ENCODE measurements at places on chromosomes 13 and 19.

DNA sequence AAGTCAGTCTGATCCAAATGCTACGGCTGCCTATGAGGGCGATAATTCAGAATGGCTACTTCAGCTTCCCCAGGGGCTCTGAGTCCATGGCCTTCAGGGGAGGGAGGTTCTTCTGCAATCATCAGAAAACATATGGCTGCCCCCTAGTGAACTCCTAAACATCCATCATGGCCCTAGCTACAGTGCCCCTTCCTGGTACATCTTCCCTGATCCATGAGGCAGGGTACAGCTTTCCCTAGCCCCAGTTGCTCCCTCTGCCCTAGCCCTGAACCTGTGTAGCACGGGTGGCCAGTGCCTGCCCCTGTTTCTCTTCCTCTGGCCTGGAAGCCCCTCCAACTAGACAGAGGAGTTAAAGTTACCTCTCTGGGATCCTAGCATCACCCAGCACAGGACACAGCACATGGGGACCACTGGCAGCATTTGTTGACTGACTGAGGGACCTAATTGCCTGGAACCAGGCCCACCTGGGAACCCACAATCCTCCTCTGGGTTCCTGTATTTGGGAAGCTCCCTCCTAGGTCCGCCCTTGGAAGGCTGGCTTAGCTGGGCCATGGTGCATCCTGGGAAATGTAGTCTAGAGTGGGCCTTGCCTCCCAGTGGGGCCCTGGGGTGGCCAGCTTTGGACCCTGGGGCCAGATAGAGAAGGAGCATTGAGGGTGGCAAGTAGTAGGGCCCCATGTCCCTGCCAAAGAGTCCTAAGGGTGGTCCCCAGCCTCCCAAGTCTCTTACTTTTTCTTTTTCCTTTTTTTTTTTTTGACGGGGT lies 17.7 kb upstream of the SEMA6B start:
- no peak for DNase-seq

- DNase-seq, result no peak
These were observed 28.1 kb downstream of the RANBP3 start for GRCh38 chr19:5949792-5950305.

DNA sequence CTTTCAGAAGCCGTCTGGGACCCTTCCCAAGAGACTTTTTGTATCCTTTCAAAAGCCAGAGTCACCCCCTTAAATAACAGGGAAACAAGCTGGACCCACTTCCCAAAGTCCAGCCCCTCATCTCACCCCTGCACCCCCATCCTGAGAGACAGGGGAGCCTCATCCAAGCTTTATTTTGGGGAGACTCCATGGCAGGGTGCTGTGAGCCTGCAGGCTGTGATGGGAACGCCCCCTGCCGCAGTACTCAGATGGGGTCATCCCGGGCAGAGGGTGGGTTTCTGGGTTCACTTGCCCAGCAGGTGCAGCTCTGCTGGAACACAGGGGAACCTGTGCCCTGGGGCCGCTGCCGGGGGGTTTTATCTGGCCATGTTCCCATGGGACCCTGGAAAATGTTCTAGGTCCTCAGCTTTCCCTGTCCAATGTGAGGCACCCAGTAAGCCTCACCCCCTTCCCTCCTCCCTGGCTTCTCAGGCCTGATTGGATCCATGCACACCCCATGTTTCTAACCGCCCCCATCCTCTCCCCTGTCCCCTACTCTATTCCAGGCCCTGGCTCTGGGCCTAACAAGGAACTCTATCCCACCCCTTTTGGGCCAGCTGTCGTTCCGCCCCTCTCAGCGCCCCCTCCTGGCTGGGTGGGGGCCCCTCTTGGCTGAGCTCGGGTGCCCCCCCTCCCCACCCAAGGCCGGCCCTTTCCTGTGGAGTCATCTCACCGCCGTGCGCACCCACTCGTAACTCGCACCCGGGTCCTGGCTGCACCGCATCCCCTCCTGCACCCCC lies 1.0 kb downstream of the HIF3A start:
- no peak for DNase-seq

DNA sequence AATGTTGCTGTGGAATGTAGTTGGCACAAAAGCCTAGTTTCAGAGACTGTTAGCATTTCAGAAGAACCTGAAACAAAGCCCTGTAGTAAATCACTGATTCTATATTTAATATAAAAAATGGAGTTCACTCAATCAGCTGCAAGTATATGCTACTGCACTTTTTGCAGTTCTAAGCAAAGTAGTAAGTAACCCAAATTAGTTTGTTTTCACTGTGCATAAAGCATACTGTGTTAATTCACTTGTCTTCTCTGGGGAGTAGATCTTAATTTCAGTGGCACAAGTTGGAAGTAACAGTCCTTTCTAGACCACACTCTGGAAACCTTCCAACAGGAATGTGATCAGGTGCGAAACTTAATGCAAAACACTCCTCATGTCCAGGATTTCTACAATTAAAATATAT lies 139.3 kb downstream of the DACH1 start:
- no peak for DNase-seq

DNA sequence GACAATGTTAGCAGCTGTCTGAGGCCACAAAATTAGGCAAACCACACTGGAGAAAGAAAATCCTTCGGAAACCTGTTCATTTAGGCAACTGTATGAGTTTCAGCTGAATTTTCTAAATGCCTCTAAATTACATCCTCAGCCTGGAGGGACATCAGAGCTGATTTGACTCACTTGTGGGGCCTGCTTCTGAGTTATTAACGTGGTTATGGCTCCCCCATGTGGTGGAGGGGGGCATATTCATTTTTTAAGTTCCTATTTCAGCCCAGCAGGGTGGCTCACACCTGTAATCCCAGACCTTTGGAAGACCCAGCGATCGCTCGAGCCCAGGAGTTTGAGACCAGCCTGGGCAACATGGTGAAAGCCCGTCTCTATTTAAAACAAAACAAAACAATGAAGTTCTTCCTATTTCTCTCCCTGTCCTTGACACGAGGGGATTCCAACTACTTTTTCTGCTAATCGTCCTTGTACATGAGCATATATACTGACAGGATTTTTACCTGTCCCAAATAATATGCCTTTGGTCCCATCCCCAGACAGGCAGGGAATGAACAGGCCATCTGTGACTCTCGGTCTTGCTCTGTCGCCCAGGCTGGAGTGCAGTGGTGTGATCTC lies 31.5 kb upstream of the HIF3A start:
- no peak for DNase-seq

DNA sequence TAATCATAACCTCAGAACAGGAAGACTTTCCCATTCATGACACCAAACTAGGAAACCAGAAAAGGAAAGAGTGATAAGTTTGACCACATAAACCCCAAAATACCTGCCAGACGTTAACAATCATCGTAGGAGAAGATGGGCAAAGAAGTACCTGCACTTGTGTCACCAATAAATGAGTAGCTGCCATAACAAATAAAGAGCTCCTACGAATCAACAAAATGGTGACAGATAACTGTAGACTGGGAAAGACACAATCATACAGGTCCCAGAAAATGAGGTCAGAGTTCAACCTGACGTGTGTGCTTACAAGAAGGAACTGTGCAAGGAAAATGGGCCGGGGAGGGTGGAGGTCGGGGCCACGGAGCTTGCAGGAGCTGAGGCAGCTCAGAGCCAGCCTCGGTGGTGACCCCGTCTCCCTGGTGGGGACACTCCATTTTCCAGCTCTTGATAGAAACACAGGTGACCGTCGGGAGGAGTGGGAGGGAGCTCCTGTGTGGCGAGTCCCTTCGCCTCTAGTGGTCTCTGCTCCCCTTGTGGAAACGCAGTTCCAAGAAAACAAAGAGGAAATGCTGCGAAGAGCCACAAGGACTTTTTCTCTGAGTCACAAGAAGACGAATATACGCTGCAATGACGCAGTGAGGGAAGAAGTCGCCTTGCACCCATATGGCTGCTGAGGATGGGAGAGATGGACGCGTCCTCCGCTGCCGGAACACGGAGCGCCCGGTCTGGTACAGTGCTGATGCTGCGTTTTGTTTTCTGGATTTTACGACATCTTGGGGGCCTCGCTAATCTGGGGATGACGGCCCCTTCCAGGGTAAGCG lies 9.5 kb downstream of the PIP5K1C start:
- no peak for DNase-seq

DNA sequence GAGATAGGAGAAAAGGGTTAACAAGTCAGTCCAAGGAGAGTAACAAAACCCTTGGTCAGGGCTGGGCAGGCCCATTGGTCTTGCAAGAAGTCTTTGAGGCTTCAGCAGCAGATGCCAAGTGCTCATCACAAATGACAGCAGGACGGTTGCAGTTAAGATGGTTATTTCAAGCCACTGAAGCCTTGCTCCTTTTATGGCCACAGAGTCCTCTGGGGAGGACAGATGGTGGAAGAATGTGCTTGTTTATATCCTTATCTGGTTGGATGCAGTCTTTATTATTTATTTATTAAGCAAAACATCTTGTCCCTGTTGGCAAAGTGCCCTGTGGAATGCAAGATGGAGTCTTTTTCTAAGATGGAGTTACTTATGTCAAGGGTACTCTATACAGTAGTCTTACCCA lies 19.2 kb upstream of the ZNF331 start:
- no peak for DNase-seq

DNA sequence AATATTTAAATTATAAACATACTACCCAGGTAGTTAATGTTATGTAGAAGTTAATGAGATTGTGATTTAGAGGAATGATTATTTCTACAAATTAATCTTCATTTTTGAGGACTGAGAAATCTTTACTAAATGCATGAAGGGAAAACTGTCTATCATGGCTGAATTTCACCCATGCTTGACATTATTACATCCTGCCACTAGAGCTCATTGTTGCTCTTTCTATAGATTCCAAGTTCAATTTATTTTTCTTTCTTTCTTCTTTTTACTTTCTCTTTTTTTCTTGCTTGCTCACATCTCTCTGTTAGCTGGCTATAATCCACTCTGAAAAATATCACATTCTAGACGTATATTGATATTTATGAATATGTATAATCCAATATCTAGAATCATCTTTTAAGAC lies 505.0 kb upstream of the KLHL1 start:
- DNase-seq, result no peak

- DNase-seq, result no peak
These were observed 13.1 kb downstream of the NAXD start for GRCh38 chr13:110628477-110628793.

DNA sequence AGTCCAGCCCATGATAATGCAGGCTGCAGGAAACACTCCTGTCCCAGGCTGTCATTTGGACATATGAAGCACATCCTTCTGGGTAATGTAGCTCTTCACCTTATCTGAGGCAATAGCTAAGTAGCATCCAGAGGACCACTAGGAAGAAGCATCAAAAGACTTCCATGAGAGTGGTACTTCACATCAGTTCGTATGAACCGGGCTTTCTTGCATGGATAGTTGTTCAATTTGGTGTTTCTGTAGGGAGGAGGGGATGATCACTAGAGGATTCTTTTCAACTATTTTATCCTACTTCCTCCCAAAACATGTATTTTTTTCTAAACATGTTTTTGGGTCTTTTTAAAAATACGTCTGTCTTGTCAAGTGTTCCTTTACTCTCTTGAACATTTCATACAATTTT lies 12.9 kb downstream of the ZNF302 start:
- no peak for DNase-seq

GRCh38 chr13:23725922-23726321 lies 155.7 kb downstream of the TNFRSF19 start:
- DNase-seq, result no peak

- DNase-seq, result no peak
These were observed 12.4 kb downstream of the SLC35E1 start for GRCh38 chr19:16559780-16560276.

GRCh38 chr13:35347679-35348205 lies 128.7 kb downstream of the MAB21L1 start:
- no peak for DNase-seq

- DNase-seq, result no peak
These were observed 45.7 kb downstream of the ZC3H13 start for GRCh38 chr13:46006688-46007452.

DNA sequence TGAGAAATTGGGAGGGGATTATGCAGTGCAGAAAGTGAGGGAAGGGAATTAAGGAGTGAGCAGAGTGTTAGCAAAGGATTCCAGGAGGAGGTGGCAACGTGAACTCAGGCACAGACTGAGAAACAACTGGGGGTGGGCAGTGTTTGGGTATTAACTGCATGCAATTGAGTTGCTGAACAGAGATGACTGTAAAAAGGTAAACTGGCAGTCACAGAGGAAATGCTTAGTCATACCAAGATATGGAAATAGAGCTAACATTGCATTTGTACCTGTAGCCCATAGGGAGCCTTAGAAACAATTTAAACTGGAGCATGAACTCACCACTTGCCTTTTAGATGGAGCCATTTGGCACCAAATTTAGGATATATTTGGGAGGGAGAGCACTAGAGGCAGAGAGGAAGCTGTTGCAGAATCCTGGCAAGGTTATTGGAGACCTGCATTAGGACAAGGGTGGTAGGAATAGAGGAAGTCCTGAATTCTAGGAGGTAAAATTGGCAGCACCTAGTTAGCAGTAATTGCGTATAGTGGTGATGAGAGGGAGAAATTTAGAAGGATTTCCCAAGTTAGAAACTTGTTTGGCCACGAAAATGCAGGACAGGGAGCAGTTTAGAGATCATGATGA lies 100.6 kb upstream of the FRY start:
- DNase-seq, result no peak

DNA sequence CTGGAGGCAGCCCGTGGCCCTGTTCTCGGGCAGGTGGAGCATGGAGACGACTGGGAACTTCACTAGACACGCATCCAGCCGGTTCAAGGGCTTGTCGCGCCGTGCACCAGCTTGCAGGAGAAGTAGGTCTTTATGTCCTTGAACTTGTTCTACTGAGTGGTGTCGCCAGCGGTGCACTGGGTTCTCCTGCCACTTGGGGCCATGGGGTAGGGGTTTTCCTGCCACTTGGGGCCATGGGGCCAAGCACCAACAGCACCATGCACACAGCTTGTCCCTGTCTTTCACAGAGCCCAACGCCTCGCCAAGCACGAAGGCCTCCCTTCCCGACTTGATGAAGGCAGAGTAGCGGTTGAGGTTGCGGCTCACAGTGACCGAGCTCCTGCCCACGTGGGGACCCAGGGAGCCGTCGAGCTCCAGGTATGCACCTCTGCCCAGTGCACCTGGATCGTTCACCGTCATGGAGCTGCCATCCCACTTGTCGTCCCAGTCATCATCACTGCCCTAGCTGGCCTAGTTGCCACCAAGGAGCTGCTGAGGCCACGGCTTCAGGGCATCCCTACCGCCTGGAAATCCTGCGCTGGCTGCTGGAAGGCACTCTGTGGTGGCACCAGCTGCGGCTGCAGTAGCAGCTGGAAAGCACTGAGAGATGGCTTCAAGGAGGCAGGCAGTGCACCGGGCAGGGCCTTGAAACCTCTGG lies 40.5 kb upstream of the TPM4 start:
- no peak for DNase-seq

GRCh38 chr13:40706439-40706838 lies 40.0 kb upstream of the FOXO1 start:
- no peak for DNase-seq

- no peak for DNase-seq
These were observed 158.4 kb downstream of the MYO16 start for GRCh38 chr13:108787700-108788414.

DNA sequence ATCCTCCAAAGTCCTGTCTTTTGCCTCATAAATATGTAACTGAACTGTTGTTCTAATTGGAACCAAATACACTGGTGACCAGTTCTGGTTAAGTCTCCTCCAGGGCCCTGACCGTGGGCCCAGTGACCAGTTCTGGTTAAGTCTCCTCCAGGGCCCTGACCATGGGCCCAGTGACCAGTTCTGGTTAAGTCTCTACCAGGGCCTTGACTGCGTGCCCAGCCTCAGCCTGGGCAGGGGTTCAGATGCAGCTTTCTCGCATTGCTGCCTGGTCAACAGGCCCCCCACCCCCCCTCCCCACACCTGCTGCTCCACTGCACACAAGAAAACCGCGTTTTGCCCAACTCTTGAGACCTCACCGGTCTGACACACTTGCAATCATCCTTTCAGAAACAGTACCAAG lies 3.8 kb upstream of the GRTP1 start:
- no peak for DNase-seq

GRCh38 chr19:50820086-50820485 lies 3.5 kb downstream of the KLK1 start:
- no peak for DNase-seq

Data from SIG-M5 (cell line).